ENCODE measurements at places on chromosomes 3 and 15.
A peak's percentile ranks its signal among the peaks of the same experiment; 100 is the strongest.

DNA sequence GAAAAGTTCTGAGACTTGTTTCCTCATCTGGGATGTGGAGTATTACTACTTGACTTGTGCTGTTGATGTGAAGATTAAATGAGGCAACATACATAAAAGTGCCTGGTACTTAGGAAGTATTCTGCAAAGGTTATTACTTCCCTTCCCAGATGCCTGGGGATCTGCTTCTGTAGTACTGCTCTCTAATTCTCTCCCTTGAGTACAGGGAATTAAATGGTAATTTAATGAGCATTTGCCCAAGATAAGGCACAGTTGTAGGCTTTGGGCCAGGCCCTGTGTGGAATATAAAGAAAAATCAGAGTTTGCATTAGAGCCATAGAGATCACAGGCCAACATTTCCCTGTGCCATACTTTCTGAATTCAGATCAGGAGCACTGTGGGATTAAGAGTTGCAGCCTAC is 84.4 kb downstream of the LARS2 start:
- no peak for DNase-seq

DNA sequence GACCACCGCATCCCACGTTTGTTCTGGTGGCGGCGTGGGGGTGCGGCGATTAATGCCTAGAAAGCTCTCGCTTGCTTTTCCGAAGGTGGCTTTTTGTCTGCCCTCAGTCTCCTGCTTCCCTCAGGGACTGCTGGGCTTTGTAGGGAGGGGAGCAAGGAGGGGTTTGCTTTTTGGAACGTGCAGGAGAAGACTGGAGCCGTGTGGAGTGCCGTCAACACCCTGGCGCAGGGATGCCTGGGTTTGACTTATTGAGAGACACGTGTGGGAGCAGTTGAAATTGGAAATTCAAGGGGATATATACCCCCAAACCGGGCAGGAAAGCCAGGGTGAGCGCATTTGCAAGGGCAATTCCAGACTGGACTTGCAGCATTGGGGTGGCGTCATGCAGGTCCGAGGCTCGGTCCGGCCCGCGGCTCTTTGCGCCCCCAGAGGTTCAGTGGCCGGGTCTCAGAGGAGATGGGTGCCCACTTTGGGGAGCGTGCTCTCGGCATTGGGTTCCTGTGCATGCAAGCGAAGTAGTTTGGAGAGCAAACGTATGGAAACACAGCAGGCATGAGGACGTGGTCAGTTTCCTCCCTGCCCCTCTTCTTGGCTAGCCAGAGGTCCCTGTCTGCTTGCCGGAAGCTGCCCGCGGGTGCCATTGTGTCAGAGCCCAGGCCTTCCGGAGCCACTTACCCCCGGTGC is 2.1 kb downstream of the EPHB1 start:
- DNase-seq: no peak

- DNase-seq: peak; percentile 33
Measured at GRCh38 chr3:23202921-23203707, at the start of gene UBE2E2. TSS of gene UBE2E2 (plus strand) at chr3:23203327.

DNA sequence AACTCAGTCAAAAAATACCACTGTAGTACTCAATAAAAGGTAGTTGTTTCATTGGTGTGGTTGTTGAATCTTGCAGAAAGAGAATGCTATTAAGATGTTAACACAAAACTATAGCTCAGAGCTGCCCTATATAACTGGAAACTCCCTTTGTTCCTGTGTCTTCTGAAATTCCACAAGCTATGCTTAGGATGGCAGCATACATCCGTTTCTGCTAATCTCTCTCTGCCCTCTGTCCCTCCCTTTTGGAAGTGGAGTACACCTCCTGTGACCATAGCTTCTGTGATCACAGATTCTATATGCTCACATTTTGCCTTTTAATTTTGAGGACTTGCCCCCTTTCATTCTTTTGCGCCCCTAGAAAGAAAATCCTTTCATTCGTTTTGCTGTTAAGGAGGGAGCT is 33.7 kb downstream of the ARPP21 start:
- DNase-seq: no peak

DNA sequence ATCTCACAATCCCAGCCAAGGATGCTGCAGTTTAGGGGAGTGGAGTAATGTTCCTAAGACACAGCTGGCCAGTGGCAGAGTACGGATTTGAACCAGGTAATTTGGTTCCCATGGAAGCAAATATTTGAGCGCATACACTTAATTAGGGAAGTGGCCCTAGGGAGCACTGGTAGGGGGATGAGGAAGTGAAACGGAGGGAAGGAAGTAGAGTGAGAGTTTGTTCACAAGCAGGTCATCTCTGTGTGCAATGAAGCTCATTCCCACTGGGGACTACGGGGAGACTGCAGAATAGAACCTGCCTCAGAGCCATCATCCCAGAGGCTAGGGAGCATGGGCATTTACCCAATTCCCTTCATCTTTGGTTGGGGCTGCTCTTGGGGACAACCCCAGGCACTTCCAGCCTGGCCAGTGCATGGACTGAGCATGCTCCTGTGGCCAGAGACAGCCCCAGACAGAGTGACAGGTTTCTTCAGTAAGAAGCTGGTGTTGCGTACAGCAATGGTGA is 317.2 kb upstream of the PROK2 start:
- DNase-seq: no peak

DNA sequence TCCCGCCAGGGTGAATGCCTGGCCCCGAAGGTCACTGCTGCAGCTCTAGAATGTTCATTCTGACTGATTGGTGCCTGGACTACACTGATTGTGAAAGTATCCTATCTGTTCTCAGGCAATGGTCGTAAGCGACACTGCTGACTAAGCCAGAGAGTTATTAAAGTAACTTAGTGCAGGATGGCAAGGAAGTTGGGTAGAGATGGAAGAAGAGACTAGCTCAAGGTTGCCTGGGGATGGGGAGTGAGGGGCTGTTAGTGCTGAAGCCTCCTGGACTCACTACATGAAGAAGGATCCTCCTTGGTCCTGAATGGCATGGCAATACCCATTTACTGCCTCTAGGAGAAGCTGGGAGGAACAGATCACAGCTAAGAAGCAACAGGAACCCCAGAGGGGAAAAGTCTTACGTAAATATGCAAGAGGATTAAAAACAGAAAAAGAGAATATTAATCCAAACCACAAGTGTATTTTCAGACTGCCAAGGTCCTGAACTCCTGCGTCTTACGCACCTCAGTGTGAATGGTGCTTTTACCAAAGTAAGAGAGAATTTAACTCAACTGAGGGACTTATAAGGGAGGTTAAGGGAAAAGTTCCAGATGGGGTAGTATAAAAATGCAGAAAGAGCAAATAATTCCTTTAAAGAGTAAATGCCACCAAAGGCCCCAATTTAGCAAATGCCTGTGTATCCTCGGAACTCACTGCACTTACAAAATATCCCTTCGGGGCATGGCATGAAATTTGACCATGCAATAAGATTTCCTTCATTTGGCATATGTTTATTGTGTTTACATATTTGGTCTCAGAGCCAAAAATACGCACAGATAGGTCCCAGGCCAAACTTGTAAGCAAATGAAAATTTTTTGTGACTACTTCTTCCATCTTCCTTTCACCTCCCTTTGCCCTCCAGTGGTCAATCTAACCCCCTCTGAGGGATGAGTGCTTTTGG is 64.0 kb upstream of the DGKG start:
- DNase-seq: no peak

GRCh38 chr3:194607592-194608389 is 25.4 kb downstream of the TMEM44 start:
- no peak for DNase-seq
